ENCODE measurements at places on chromosomes 5 and 9. TPM values are rescaled to one million over a fixed set of nuclear protein-coding genes. Genes with fewer than 3 reads are reported as not detected.

ISL1 gene
- total RNA-seq, result 10.4 TPM

CDC20B gene
- total RNA-seq, result 0.32 TPM

GRCh38 chr9:130629443-130630070 is 34.8 kb upstream of the PRDM12 start:
- no peak for DNase-seq

DNA sequence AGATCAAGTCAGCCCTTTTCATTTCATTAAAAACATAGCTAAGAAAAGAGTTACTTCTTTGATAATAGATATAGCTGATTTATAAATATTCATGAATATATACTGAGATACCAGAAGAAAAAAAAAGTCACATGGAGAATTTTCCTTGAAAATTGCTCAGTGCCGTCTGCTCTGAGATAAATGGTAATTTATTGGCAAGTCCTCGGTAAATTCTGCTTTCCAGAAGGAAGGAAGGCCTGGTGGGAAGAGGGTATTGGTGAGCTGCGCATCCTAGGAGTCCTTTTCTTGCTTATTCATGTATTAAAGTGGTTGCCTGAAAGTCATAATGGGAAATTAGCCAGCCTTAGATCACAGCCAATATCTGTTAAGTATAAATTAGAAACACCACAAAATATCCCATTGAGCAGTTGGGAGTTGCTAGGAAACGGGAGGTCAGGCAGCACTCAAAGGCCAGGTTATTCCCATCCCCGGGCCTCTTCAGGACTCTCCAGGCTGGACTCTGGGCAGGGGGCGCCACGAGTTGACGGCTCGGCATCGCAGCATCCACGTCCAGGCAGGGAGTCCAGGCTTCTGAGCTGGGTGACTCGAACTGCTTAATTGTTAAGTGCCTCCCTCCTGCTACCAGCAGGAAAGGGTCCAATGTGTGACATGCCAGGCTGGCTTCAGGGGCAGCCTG is 116.7 kb upstream of the RETREG1 start:
- no peak for DNase-seq

- DNase-seq, result no peak
Observed at GRCh38 chr9:124197177-124198095, 60.3 kb upstream of the NEK6 start.

DNA sequence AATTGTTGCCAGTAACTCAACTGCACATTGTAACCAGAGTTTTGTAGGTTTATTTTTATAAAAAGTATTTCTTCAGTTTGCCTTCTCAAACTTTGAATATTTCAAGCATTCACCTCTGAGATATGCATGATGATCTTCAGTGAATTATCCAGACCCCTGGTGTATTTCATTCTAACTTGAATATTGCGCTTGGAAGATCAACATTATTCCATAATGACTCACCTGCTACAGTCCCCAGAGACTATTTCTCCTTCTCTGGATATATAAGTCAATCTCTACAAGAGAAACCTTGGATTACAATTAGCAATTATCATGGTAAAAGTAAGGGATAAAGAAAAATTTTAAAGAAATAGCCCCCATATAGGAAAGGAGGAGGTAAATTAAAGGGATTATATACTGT is 1041.0 kb downstream of the TLE1 start:
- DNase-seq, result no peak
